ENCODE measurements at places on chromosomes 12 and 14.
A peak's percentile ranks its signal among the peaks of the same experiment; 100 is the strongest.

DNA sequence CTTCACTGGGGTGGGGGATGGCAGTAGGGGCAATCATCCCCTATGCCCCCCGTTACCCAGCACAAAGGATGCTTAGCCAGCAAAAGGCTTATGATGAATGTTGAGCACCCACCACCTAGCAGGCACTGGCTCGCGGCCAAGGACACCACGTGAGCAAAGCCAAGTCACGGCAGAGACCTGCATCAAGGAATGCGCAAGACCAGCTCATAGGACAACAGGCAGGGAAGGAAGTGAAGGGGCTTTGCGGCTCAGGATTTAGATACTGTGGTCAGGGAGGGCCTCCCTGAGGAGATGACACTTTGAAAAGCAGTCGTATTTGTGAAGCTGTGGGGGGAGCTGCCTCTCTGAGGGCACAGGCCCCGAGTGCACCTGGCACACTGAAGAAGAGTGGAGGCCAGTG, 32.8 kb downstream of the SH2B3 start:
- no peak for DNase-seq

- DNase-seq: no peak
Measured at GRCh38 chr12:105374303-105374702, 43.8 kb downstream of the C12orf75 start.

GRCh38 chr12:34405286-34406227, 383.3 kb downstream of the ALG10 start:
- no peak for DNase-seq

DNA sequence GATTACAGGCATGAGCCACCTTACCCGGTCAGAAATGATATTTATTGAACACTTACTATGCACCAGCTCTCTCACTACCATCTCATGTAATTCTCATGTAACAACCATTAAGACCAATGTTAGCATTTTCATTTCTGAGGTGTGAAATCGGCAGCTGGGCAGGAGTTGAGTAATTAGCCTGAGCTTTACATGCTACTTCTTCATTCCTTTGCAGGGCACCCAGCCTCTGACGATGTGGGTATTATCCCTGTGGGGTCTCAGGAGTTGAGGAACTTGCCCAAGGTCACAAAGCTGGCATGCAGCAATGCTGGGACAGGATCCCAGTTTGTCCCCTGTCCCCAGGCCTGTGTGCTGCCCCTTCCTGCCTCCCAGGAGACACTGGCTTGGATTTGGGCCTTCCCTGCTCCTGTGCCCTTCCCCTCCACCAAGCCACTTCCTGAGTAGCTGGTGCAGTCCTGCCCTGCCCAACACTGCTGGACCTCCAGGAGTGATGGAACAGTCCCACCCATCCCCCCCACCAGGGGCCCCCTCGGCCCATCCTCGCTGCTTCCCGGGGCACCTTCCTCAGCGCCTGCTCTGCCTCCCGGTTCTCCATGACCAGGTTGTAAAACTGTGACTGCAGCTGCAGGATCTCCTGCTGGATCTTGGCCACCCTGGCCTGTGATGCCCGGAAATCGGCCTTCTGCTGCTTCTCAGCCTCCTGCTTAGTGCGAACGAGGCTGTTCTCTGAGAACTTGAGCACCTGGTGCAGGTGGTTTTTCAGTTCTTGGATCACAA, 14.7 kb downstream of the RITA1 start:
- DNase-seq: no peak

- no peak for DNase-seq
Measured at GRCh38 chr14:61041704-61042103, 60.7 kb downstream of the SLC38A6 start.

GRCh38 chr12:2439332-2440100, 355.3 kb upstream of the FKBP4 start:
- no peak for DNase-seq

DNA sequence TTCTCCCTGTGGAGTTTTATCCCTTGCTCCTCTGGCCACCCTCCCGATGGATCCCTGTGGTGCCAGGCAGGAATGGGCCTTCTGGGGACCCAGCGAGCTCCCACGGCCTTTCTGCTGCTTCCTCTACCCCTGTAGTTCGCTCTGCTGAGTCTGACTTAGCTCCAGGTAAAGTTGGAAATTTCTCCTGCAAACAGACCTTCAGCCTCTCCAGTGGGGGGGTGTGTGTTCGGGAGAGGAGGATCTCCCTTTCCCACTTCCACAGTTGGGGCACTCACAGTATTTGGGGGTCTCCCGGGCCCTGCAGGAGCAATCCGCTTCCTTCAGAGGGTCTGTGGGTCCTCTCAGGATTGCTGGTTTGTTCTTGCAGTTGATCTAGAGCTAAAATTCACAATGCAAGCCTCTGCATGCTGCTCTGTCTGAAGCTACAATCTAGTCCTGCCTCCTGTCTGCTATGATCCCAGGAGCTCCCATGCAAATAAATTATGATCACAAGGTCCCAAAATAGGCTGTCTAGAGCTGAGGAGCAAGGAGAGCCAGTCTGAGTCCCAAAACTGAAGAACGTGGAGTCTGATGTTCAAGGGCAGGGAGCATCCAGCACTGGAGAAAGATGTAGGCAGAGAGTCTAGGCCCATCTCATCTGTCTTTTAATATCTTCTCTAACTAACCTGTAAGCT, 18.3 kb downstream of the MTRFR start:
- DNase-seq: no peak

DNA sequence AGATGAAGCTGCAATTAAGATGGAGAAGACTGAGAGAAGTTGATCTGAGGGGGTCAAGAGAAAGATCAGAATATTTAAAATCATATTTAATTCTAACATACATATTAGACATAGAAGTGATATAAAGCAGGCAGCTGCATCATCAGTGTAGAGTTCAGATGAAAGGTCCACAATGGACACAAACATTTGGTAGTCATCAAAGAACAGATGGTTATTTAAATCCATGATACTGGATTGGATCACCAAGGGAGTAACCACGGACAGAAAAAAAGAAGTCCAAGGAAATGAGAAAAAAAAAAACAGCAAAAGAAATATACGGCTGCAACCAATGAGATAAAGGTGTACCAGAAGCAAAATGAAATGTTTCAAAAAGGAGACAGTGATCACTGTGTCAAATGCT, 20.1 kb downstream of the NOVA1 start:
- DNase-seq: no peak

- no peak for DNase-seq
Measured at GRCh38 chr12:11834931-11835330, 185.5 kb downstream of the ETV6 start.

DNA sequence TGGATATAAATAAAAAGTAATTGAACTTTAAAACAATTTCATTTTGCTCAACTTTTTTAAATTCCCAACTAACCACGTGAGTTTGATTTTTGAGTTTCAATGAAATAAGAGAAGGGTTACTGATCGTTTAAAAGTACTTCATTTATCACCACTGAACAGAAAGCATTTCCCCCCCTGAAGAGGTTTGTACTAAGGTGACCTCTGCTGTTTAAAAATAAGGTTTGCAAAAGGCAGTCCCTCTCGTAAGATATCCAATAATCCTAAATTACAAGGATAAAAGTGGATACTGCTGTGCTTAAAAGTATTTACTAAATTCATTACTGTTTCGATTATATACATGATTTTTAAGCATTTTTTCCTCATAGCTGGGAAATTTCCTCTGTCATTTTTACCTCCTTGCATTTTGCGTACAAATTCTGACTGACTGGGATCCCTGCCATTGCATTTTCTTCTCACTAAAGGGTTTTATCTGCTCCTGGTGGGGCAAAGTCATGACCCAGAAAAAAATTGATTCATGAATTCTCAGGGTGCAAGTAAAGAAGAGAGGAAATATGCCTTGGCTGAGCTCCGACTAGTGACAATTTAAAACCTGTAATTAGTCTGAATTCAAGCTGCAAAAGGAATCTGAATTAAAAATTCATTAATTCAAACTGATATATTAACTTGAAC, 463.8 kb downstream of the PRKD1 start:
- DNase-seq: no peak

- DNase-seq: no peak
Measured at GRCh38 chr14:76138758-76139723, 12.7 kb upstream of the GPATCH2L start.

DNA sequence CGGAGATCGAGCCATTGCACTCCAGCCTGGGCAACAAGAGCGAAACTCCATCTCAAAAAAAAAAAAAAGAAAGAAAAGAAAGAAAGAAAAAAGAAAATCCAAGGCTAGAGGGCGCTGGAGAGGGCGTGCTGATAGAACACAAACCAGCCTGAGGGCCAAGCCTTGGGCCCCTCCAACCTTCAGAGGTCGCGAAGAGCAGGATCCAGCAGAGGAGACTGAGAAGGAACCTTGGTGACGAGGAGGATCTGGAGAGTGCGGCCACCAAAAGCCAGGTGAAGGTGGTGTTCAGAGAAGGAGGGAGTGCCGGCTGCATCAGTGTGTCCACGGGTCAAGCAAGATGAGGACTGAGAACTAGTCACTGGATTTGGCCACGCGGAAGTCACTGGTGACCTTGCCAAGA, 4.1 kb upstream of the DYNC1H1 start:
- no peak for DNase-seq

DNA sequence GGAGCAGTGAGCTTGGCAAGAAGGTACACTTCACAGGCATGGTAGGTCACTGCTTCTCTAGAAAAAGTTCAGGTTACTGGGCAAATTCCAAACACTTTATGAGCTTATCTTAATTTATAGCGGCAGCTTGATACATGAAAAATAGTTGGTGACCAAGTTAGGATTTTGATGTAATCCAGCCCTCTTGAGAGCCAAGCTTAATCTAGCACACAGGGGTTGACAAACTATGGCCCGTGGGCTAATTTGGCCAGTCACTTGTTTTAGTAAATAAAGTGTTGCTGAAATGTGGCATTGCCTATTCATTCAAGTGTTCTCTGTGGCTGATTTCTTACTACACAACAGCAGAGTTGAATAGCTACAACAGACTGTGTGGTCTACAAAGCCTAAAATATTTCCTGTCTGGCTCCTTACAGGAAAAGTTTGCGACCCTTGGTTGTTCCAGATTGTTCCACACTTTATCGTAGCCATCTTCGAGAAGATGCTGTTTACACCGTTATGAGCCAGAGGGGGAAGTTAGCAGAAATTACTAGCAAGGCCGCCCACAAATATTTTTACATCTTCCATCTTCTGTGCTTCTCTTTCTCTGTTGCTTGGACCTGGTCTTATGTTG, 120.9 kb downstream of the DAAM1 start:
- DNase-seq: no peak

- peak; percentile 55 for DNase-seq
Measured at GRCh38 chr14:22319526-22320361, 269.3 kb downstream of the DAD1 start.

Measured in hypothalamus (tissue), 51 donors.